ENCODE measurements at places on chromosomes 3 and 15. TPM values are rescaled to one million over a fixed set of nuclear protein-coding genes. Genes with fewer than 3 reads are reported as not detected.

- DNase-seq: no peak
Observed at GRCh38 chr15:69161878-69162213, 1.4 kb downstream of the GLCE start.

CSPG4 gene
- 84.0 TPM for total RNA-seq

- DNase-seq: no peak
Observed at GRCh38 chr15:60799885-60800284, 320.9 kb upstream of the ICE2 start.

CADM2 gene
- 3.4 TPM for total RNA-seq

GJD2 gene
- 5.1 TPM for total RNA-seq

NDUFB4 gene
- total RNA-seq: 48.6 TPM

P2RY12 gene
- 8.9 TPM for total RNA-seq

DNA sequence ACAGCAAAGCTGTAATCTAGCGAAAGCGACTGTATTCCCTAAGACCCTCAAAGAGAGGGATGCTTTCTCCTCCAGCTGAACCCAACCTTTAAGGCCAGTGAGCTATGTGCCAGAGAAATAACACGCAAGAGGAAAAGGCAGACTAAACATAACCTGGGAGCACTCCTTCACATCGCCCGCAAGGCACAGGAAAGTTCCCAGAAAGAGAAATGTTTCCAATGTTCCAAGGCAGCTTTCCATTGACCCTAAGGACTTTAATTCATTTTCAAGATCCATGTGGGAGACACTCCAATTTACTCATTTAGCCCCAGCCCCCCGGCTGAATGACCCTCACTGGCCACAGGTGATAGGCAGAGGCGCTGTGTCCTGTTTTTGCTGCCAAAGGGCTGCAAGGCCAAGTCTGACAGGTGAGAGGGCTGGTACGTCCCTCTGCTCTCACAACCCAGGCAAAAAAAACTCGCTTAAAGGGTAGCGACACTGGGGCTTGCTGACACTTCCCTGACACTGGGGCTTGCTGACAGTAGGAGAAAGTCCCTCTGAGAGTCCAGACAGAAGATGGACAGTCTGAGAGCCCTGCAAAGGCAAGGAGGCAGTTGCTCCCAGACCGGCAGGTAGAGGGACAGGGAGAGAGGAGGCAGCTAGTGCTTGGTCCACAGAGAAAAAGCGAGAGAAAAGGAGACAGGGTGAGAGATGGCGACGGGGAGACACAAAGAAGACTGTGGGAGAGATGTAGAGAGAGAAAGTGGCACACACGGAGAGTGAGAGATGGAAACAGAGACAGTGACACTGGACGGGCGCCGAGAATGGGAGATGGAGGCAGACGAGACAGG lies 702 bp downstream of the ARHGEF3 start:
- DNase-seq: no peak

GRCh38 chr3:60641354-60641753 lies 609.9 kb downstream of the FHIT start:
- no peak for DNase-seq

GRCh38 chr3:172680684-172681083 lies 30.2 kb downstream of the NCEH1 start:
- DNase-seq: no peak

DNA sequence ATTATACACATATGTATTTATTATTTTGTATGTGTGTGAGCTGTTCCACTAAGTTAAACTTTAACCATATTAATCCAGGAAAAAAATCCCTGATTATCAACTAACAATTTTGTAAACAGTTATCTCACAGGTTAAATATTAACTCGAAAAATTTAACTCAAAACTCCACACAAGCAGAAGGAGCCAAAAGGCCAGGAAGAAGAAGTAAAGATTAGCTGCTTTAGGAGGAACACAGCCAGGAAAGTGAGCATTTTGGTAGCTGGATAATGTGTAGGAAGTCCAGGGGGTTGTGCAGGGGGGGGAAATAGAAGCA lies 425.0 kb downstream of the TIGIT start:
- no peak for DNase-seq

DNA sequence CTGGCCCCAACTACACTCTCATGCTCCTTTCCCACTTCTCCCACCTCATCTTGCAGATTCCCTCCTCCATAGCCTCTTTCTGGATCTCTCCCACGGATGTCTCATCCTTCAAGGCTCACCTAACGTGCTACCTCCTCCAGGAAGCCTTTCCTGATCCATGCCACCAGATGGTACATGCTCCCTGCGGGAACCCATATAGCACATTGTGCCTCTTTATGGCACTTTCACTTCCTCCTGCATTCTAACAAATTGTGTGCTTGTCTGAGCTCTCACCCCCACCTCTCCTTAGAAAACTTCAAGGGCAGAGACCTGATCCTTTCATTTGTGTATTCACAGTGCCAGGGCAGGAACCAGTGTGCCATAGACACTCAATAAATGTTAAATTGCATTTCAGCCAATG lies 63.0 kb downstream of the HES1 start:
- DNase-seq: no peak

Measured in umbilical cord (tissue), 2 donors.